ENCODE measurements at places on chromosomes 3 and 15. TPM values are rescaled to one million over a fixed set of nuclear protein-coding genes. Genes with fewer than 3 reads are reported as not detected.
A peak's percentile ranks its signal among the peaks of the same experiment; 100 is the strongest.

DNA sequence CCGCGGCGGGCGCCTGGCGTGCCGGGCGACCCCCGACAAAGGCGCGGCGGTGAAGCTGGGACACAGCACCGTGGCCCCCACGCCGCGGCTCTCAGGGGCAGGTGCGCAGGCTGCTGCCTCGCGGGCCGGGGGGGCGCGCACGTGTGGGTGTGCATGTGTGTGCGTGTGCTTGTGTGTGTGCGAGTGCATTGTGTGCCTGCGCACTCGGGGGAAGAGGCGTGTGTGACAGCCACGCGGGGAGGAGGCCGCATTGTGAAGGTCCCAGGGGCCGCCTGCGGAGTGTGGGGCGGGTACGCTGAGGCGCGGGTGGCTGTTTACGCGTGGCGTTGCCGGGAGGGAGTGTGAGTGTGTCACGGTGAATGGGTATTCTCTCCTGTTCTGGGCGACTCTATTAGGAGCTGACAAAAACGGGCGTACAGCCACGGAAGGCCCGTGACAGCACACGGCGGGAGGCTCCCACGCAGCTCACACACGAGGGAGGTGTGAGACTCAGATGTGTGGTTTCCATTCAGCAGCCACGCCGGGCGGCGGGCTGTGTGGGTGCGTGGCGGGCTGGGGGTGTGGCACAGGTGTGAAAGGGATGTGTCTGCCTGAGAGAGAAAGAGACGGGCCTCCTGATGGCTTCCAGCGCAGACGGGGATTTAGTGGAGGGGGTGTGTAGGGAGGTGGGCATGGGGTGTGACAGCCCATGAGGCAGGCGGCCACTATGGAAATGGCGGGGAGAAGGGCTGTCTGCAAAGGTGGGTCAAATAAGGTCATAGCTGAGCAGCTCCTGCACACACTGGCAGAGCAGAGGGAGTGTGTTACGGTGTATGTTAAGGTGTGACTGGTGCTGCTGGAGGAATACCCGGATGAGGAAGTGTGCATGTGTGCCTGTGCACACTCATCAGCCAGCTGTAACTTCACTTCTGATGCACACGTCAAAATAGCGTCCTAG, 750 bp downstream of the PODXL2 start:
- peak; percentile 19 for DNase-seq

DNA sequence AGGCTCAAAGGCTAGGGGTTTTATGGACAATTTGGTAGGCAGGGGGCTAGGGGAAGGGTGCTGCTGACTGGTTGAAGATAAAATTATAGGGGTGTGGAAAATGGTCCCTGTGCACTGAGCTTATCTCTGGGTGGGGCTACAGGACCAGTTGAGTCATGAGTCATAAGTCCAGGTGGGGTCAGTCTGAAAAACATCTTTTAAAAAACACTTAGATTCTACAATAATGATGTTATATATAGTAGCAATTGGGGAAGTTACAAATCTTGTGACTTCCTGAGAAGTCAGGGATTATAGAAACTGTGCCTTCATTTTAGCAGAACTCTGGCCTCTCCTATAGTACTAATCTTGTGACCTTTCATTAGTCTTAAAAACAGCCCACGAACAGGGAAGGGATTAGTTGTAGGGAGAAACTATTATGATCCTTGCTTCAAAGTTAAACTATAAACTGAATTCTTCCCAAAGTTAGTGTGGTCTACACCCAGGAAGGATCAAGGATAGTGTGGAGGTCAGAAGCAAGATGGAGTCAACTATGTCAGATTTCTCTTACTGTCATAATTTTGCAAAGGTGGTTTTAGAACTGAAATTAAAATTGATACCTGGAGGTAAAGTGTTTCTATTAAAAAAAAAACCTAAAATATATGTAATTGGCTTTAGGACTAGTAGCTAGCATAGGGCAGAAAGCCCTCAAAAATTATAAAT, 130.1 kb downstream of the P2RY1 start:
- DNase-seq, result no peak

DNA sequence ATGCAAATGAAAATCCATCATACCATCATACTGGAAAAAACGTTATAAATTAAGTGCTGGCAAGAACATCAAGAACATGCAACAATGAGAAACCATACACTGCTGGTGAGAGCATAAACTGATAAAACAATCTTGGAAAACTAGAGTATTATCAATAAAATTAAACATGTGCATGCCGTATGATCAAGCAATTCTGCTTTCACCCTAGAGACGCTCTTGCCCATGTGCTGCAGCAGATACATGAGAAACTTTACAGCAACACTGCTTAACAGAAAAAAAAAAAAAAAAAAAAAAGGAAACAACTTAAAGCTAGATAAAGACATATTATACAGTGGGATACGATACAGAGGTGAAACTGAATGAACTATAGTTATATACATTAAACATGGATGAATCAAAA, 21.8 kb downstream of the SPG11 start:
- DNase-seq, result no peak

DNA sequence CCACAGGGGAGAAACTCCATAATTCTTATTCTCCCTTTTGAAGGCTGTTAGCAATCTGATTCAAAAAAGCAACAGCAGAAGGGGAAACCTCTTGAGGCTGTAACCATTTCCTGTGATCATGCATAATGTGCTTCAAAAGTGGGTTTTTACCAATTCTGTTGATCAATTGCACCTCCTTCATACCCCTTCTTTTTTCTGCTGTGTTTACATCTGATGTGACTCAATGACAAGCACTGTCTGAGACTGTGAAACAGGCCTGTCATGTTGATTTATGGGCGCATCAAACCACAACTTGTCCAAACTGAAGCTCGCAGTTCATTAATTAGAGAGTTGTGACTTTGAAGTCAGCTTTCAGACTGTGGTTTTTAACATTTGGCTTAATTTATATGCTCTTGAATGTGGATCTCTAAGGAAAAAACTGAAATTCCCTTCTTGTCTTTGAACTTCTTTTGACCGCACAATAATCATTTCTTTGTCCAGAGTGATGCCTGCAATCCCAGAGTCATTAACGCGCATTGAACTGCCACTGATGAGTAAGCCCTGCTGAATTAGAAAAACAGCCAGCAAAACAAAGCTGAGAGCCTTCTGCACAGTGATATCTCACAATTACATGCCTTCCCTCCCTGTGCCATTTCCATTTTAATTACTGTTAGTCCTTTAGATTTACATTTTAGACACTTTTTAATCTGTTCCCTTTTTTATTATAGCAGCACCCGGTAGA, 532.8 kb downstream of the FOXP1 start:
- peak; percentile 83 for DNase-seq

DNA sequence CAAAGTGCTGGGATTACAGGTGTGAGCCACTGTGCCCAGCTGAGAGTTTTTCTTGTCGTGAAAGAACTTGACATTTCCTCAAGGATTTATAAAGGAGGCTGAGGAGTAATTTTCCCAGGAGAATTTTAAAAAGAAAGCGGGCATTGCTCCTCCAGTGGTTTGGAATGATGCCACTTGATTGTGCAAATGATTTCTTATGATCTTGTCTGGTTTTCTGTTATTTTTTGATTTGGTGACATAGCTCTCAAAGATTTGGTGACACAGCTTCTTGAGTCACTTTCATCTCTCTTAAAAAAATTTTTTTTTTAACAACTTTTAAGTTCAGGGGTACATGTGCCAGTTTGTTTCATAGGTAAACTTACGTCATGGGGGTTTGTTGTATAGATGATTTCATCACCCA, 24.6 kb upstream of the NFKBIZ start:
- DNase-seq, result peak; percentile 40

DNA sequence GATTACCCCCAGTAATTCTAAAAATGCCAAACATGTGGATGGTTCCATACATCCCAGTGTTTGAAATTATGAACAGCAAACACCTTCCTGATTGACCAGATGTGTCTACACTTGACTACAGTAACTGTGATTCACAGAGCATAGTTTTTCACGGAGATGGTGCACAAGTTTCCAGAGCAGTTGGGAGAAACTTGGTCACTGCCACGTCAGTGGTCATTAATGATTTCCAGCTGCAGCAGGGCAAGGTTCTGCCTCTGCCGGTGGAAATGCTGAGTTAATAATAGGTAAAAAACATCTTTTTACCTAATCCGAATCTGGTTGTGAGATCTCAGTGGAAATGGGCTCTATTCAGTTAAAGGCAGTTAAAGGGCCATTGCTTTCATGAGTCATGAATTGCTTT, 154.1 kb upstream of the FEZF2 start:
- no peak for DNase-seq

- DNase-seq, result no peak
These were observed 5.8 kb downstream of the SERPINI2 start for GRCh38 chr3:167467848-167468611.

DNA sequence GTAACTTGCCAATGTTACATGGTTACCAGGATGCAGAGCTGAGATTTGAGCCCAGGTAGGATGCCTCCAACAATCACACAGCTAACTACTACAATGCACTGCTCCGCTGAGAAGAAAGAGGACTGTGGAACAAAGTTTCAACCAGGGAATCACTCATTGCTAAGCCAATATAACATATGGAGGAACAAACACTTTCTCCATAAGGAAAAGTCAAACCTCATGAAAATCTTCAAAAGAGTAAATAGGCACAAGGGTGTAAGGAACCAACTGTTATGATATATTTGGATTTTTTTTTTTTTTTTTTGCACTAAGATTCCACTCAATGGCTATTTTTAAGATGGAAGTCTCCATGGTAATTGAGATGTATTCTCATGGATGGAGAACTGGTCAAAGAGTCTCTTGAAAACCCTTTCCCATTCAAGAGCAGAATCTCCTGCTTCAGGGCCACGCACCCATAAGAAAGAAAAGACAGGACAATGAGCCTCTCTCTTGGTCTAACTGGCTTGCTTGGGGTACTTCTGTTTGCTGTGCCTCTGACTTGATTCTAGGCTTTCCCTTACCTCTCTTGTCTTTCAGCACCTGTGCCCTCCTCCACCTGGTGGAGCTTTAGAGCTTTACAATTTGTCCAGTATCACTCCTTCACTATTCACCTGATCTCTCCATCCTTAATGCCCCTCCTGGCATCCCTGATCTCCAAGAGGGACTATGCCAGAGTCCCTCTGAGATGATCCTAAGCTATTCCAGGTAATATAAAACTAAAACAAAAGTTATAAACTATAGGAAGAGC, 252.8 kb downstream of the NTRK3 start:
- DNase-seq, result no peak

DNA sequence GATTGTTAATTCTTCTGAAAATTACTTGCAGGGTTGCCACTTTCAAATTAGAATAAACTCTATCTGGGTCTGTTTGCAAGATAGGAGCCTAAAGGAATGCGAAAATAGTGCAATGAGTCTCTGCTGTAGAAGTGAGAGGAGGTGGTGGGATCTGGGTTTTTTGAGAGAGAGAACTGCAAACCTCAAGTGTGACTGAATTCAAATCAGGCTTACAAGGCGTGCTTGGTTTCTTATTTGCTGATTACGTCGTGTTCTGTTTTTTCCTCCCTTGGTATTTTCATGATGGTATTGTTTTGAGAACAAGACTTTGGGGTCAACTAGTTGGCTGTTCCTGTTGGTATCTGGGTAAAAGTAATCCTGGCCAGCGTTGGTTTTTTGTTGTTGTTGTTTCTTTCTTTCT, 490.9 kb upstream of the CFAP20DC start:
- DNase-seq, result no peak

GRCh38 chr3:102189541-102189940, 245.3 kb upstream of the ZPLD1 start:
- DNase-seq, result no peak

DNA sequence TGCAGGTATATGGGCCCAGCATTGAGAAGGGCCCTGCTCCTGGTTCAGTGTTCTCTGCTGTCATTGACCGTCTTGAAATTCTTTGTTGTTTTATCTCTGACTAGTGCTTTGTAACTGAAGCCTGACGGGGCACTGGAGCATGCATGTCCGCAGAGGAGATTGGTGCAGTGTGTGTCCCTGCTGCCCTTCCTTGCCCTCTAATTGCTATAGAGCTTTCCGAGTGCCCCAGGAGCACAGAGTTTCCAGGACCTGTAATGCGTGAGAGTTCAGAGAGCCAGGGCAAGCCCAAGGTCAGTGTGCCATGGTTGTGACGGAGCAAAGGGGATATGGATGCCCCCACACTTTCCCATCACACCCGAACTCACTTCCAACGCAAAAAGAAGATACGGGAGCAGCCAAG, 174.3 kb upstream of the UBE3A start:
- DNase-seq, result no peak

- DNase-seq, result no peak
These were observed 32.5 kb upstream of the TP63 start for GRCh38 chr3:189598530-189599225.

DNA sequence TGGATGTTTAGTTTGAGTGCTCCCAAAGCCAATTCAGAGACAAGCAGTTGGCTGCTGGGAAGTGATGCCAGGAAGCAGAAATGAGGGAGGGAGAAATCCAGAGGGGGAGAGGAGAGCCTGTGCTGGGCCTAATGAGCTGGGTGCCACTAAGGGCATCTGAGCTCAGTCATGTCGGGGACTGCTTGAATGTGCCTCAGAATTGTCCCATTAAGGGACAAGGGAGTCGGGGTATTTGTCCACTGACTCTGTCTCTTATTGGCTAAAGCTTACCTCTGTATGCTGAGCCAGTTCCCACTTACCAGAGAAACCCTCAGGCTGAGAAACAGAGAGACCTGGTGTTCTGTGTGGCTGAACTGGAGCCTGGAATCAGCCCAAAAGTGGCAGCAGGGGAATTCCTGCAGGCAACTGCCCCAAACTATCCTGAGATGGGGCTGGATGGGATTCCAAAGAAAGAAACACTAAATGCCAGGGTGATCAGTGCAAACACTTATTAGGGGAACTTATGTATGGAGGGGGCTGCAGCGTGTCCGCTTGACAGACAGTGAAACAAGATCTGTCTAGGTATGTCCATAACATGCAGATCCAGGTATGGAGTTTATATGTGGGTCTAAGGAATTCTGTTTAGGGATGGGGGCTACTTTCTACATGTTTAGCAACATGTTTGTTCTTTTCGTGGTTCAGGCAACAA, 48.6 kb downstream of the NR1D2 start:
- DNase-seq, result no peak

GRCh38 chr3:106794442-106794841, 582.8 kb upstream of the CCDC54 start:
- no peak for DNase-seq

DNA sequence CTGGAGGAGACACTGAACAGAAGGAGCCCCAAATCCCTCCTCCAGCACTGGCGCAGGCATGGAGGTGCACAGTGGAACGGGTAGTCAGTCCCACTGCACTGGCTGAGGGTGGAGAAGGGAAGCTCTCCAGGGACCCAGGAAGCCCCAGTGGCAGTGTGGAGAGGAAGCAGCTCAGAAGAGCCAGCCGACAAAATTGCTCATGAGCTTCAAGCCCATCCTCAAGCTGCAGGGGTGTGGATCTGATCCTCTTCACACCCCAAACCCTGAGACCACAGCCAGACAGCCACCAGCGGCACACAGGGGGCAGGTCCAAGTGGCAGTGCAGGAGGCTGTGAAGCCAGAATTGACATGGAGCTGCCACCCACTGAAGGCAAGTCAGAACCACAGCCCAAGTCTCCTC, 32.1 kb downstream of the CYFIP1 start:
- peak; percentile 42 for DNase-seq

GRCh38 chr15:70708839-70709238, 54.5 kb downstream of the UACA start:
- peak; percentile 53 for DNase-seq

The MRPL3 gene
- 137 TPM for total RNA-seq

The EPHB1 gene
- 0.61 TPM for total RNA-seq

The PAK6 gene
- total RNA-seq, result 1.5 TPM

The ZCWPW2 gene
- not detected for total RNA-seq

The NTRK3 gene
- not detected for total RNA-seq

The NR1I2 gene
- total RNA-seq, result not detected
